Activated CD4-positive, alpha-beta T cell treated with anti-CD3 and anti-CD28 coated beads for 24 hours (primary cell): ENCODE measurements at places on chromosomes 12 and 14.

- no peak for DNase-seq
Observed at GRCh38 chr14:85444635-85445034, 85.3 kb upstream of the FLRT2 start.

DNA sequence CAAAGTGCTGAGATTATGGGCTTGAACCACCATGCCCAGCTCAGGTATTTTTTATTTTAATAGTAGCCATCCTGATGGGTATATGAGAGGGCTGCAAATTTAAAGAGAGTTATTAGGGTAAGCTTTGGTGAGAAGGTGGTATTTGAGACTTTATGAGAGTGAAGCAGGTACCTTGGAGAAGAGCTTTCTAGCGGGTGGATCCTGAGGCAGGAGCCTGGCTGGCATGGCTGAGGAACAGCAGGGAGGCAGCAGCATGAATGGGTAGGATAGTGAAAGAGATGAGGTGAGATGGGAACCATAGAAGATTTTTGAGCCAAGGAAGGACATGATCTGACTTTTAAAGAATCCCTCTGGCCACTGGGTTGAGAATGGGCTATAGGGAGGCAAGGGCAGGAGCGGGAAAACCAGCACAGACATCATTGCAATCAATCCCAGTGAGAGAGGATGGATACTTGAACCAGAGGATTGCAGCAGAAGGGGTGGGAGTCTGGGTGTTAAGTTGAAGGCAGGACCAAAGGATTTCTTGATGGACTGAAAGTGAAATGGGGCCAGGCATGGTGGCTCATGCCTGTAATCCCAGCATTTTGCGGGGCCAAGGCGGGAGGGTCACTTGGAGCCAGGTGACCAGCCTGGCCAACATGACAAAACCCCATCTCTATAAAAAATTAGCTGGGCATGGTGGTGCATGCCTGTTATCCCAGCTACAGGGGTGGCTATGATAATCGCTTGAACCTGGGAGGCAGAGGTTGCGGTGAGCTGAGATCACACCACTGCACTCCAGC is 5.7 kb downstream of the SVOP start:
- no peak for DNase-seq

- no peak for DNase-seq
Observed at GRCh38 chr14:89845346-89845745, 109.2 kb downstream of the EFCAB11 start.

- DNase-seq: no peak
Observed at GRCh38 chr12:15706010-15706676, 83.0 kb downstream of the EPS8 start.

- no peak for DNase-seq
Observed at GRCh38 chr12:55777856-55778255, 34.9 kb downstream of the GDF11 start.

- DNase-seq: no peak
Observed at GRCh38 chr14:95834496-95834895, 42.1 kb upstream of the TUNAR start.

DNA sequence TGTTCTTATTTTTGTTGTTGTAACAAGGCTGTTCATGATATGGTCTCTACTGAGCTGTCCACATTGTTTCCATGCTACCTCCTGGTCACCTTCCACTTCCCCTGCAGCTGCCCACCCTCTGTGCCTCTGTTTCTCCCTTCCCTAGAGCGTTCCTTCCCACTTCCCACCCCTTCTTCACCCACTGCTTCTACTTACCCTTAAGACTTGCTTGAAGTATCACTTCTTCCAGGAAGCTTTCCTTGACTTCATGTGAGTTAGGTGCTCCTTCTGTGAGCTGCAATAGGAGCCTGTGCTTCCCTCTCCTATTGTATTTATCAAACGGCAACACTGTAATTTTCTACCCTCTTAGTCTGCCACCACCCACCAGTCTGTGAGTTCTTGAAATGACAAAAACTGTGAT is 286.8 kb upstream of the AMIGO2 start:
- DNase-seq: no peak

GRCh38 chr12:129599406-129599805 is 304.4 kb downstream of the TMEM132D start:
- DNase-seq: no peak

- no peak for DNase-seq
Observed at GRCh38 chr12:67681941-67682620, 33.5 kb downstream of the DYRK2 start.

DNA sequence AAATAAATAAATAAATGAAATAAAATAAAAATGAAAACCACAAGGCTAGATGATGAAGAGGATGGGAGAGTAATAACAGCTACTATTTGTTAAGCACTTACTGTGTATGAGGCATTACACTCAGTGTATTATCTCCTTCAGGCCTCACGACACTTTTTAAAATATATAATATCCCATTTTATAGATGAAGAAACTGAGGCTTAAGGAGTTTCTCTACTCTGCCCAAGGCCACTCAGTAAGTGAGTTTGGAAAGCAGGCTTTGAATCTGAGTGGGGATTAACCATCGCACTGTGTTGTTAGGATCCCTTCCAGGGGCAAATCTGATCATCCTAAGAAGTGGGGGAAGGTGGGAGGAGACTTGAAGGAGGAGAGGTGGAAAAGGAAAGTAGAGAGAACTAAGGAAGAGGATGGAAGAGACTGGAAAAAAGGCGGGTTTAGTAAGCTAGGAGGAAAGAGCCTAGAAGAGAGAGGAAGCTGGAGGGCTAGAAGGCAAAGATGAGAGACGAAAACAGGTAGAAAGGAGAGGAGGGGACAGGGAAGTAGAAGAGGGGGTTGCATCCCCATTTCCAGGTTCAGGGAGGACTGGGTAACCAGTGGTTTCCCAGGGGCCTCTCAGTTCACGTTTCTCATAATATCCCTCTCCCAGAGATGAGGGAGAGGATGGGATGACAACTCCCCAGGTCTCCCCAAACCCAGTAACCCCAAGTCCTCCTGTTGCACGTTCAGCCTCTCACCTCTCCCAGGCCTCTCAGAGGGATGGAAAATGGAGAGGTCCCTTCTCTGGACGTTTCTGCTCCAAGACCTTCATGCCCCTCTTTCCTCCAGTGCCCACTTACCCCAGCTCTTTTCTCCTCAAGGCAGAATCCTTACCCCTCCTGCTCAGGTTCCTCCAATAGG is 1.7 kb downstream of the STAT6 start:
- DNase-seq: no peak

- no peak for DNase-seq
Observed at GRCh38 chr12:4762773-4763172, 42.6 kb downstream of the GALNT8 start.

DNA sequence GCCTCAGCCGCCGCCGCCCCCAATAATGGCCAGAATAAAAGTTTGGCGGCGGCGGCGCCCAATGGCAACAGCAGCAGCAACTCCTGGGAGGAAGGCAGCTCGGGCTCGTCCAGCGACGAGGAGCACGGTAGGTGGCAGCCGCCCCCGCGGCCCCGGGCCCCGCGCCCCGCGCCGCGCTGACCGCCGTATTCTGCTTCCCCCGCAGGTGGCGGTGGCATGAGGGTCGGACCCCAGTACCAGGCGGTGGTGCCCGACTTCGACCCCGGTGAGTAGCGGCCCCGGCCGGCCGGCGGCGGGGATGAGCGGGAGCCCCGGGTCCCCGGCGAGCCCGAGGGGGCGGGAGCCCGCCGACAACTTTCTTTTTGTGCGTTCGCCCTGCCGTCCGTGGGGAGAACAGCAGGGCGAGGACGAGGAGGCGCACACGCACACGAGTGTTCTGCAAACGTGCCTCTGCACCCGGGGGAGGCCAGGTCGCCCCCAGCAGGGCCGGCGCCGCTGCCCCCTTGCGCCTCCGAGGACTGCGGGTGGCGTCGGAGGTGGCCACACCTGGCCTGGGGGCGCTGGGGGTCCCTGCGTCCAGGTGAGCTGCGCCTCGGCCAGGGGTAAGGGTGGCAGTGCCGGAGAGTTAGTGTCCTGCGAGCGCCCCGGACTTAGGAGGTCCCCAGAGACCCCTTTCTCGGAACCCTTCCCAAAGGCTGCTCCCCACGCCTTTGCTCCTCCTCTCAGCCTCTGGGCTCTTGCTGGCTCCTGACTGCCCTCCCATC is 794 bp downstream of the RCOR1 start:
- peak; percentile 17 for DNase-seq

DNA sequence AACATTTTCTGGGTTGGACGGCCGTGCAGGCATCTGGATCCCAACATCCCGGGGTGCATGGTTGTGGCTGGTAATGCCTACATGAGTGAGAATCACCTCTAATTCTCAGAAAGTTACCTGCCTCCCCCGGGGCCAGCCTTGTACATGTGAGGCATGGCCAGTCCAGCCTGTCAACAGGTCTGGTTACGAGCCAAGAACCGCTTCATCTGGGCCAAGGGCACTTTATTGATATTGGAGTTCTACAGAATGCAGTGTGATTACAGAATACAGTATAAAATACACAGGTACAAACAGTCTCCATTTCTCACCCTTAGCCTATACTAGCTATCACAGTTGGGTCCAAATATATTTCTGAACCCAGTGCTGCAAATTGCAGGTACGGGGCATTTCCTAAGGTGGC is 84.9 kb upstream of the EVL start:
- DNase-seq: no peak

DNA sequence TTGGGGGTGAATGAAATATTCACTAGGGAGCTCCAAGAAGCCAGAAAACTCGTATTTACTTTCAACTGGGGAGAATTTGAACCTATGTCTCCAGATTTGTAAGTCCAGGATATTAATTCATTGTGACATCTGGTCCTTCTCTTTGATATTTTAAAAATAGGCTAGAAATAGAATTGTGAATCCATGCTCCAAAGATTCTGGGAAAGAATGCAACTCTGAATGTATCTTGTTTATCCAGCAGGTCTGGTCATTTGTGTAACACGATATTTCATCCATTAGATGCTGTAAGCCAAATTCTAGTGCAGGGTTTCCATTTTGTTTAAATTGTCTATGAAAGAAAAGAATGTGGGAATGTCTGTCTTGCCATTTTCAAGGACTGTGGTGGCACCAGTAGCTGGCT is 334.7 kb downstream of the BMP4 start:
- DNase-seq: no peak

- no peak for DNase-seq
Observed at GRCh38 chr12:15545334-15545733, 223.0 kb downstream of the PTPRO start.

GRCh38 chr12:92027243-92027642 is 118.4 kb downstream of the BTG1 start:
- no peak for DNase-seq

DNA sequence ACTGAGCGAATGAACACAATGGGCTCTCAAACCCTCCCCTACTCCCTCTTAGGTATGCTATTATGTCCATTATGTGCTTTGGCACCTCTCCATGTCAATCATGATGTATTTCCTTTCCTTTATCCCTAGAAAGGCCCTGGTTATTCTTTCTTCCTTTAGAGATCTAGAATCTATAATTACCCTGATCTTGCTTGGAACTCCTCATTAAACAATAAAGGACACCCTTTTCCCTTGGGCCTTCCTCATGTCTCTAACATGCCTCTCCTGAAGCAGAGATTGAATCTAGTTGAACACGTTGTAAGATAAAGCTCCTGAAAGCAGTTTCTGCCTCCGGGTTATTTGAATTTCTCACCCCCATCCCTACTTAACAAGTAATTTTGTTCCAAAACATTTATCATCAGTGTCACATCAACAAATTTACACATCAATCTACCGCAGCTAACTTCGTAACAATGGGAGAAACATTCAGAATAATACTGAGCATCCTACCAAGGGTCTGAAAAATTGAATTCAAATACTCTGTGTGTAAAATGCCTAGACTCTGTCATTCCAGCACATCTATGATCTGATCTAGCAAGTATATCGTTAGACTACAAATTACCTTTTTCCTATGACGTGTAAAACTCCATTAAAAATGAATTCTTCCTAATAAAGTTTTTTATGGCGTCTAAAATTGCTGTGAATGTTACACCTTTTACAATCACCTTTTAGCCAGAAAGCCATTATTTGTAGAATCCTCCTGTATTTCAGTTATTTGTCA is 5.4 kb downstream of the USP44 start:
- DNase-seq: no peak

DNA sequence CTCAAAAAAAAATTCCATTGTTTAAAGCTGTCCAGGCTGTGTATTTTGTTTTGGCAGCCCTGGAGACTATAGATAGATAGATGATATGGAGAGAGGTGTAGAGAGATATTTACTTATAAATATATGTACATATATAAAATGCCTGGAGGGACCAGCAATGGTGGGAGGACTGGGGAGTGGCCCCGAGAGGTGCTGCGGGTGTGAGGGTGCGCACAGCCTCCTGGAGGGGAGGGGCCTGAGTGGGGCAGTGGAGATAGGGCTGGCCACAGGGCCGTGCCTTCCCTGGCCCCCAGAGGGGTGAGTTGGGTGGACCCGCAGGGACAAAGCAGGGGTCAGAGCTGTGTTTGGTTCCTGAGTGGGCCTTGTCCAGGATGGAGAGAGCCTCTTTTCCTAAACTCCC is 6.5 kb downstream of the ADSS1 start:
- no peak for DNase-seq

- DNase-seq: no peak
Observed at GRCh38 chr14:38197784-38198335, 9.8 kb upstream of the SSTR1 start.

GRCh38 chr12:56013482-56013881 is 7.4 kb upstream of the IKZF4 start:
- DNase-seq: no peak

GRCh38 chr14:58749066-58749669 is 111.4 kb downstream of the DACT1 start:
- no peak for DNase-seq

DNA sequence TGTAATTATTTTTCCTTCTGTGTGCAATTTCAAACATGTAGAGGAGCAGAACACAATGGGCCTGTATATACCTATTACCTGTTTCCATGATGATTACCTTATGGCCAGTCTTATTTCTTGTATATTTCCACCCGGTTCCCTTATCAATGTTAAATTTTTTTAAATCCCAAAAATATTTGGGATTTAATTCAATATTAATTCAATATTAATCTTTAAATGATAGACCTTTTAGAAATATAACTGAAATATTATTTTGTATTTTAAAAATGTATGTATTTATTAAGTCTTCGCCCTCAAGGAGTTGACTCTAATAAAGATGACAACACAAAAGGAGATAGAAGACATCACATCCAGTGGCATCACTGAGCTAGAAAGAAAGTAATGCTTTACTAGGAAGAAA is 607 bp upstream of the KRT6C start:
- DNase-seq: no peak

GRCh38 chr12:65894088-65894487 is 69.8 kb downstream of the HMGA2 start:
- DNase-seq: no peak

GRCh38 chr12:47383942-47384341 is 304.2 kb upstream of the AMIGO2 start:
- DNase-seq: no peak

- no peak for DNase-seq
Observed at GRCh38 chr14:92657457-92658142, 90.8 kb downstream of the LGMN start.

DNA sequence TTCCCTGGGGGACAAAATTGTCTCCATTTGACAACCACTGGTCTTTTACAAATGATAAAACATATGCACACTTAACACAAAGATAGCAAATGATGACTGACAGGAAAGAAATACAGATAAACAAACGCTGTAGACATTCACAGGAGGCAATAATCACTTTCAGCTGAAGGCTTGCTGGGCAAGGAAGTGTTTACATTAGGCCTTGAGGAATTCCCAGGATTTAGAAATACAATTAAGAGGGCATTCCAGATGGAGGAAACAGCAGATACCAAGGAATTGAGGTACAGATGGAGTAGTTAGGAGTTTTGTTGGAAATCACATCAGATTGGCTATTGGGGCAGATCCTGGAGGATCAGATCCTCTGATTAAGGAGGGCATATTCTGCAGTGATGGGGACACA is 93.9 kb downstream of the DYRK2 start:
- no peak for DNase-seq
